Neural cell (in vitro differentiated cells): ENCODE measurements at places on chromosomes 12 and 14. TPM values are rescaled to one million over a fixed set of nuclear protein-coding genes. Genes with fewer than 3 reads are reported as not detected.

The SLC4A8 gene
- polyA plus RNA-seq, result 34.5 and 37.8 TPM in 2 replicates

The INHBC gene
- not detected in 2 replicates for polyA plus RNA-seq

The TAS2R30 gene
- polyA plus RNA-seq, result 0.40 and 0.53 TPM in 2 replicates

The KRT85 gene
- not detected in 2 replicates for polyA plus RNA-seq

The APOF gene
- polyA plus RNA-seq, result not detected in 2 replicates

The NEUROD4 gene
- polyA plus RNA-seq, result not detected in 2 replicates

The KCNH5 gene
- polyA plus RNA-seq, result 0.68 and 0.95 TPM in 2 replicates

The RHOJ gene
- 0.10 TPM in 1 of 2 replicates, not detected in the other for polyA plus RNA-seq

The RGS6 gene
- 2.1 and 7.3 TPM in 2 replicates for polyA plus RNA-seq

The BICDL1 gene
- polyA plus RNA-seq, result 136 and 198 TPM in 2 replicates

The PTCSC3 gene
- not detected in 2 replicates for polyA plus RNA-seq

The MYO1H gene
- 9.2 and 10.6 TPM in 2 replicates for polyA plus RNA-seq

The MAP3K9 gene
- polyA plus RNA-seq, result 10.4 and 13.4 TPM in 2 replicates

The TAS2R9 gene
- polyA plus RNA-seq, result 0.32 and 1.6 TPM in 2 replicates

The ARL1 gene
- polyA plus RNA-seq, result 32.3 and 33.0 TPM in 2 replicates

The PSME2 gene
- polyA plus RNA-seq, result 69.1 and 73.3 TPM in 2 replicates

The RNASE1 gene
- polyA plus RNA-seq, result 0.64 TPM in 1 of 2 replicates, not detected in the other

The POTEG gene
- not detected in 2 replicates for polyA plus RNA-seq

The DBX2 gene
- polyA plus RNA-seq, result 0.07 and 0.22 TPM in 2 replicates

The PABPN1 gene
- polyA plus RNA-seq, result 431 and 532 TPM in 2 replicates

The C14orf39 gene
- polyA plus RNA-seq, result 0.12 TPM in 1 of 2 replicates, not detected in the other

The CCDC177 gene
- polyA plus RNA-seq, result 3.2 and 4.3 TPM in 2 replicates

The CAPZA3 gene
- not detected in 2 replicates for polyA plus RNA-seq

The PRKD1 gene
- polyA plus RNA-seq, result 9.6 and 11.1 TPM in 2 replicates

The KRT77 gene
- polyA plus RNA-seq, result not detected in 2 replicates

The TMPRSS12 gene
- not detected in 2 replicates for polyA plus RNA-seq

The ABCD4 gene
- 106 and 121 TPM in 2 replicates for polyA plus RNA-seq
